ENCODE measurements at places on chromosomes 2 and 18.
A peak's percentile ranks its signal among the peaks of the same experiment; 100 is the strongest.

DNA sequence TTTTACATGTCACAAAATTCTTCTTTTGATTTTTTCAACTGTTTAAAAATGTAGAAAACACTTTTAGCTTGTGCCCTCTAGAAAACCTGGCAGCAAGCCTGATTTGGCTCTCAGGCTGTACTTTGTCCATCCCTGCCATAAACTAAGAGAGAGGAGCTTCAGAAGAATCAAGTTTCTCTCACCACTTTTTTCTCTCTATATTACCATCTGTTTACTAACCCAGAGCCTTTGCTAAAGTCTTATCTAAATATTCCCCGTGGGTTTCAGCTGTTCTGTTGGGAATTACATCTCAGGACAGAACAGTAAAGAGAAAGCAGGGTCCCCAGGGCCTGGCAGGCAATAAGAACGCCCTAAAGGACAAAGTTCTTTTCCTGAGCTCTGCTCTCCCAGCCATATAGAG is 409.1 kb upstream of the CRIM1 start:
- no peak for DNase-seq

GRCh38 chr2:202432776-202433175 is 56.6 kb downstream of the BMPR2 start:
- DNase-seq = no peak

DNA sequence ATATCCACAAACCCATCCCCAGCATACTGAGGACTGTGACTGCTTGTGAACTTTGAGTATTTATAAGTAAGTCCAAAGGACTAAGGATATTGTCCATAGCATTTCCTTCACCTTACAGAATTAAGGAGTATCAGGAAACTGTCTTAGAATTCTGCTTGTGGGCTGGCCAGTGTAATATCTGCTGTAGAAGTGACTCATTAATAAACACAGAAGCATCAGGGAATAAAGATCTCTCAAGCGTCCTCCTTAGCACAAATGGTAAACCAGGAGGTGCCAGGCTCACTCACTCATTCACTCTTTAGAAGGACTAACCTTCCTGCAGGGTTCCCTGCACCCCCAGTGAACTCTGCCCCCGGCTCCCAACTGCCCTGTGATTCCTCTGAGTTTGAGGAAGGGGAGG is 31.0 kb downstream of the CCDC68 start:
- no peak for DNase-seq

DNA sequence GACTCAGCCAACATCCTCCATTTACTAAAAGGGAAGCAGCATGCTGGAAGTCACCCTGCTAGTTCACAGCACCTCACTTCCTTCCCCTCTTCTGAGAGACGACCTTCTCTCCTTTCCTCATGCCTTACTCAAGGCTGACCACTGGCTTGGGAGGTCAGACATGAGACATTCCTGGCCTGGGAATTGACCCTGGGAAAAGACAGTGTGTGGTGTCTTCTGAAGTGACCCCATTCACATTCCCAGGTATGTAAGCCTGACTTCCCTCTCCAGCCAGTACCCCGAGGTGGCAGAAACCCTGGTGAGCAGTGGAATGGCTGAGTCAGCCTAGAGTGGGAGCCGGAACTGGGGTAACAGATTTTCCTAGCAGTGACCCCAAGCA is 92.4 kb downstream of the PLB1 start:
- DNase-seq = no peak

- peak; percentile 68 for DNase-seq
Observed at GRCh38 chr2:60818272-60818671, 62.2 kb downstream of the PAPOLG start.

DNA sequence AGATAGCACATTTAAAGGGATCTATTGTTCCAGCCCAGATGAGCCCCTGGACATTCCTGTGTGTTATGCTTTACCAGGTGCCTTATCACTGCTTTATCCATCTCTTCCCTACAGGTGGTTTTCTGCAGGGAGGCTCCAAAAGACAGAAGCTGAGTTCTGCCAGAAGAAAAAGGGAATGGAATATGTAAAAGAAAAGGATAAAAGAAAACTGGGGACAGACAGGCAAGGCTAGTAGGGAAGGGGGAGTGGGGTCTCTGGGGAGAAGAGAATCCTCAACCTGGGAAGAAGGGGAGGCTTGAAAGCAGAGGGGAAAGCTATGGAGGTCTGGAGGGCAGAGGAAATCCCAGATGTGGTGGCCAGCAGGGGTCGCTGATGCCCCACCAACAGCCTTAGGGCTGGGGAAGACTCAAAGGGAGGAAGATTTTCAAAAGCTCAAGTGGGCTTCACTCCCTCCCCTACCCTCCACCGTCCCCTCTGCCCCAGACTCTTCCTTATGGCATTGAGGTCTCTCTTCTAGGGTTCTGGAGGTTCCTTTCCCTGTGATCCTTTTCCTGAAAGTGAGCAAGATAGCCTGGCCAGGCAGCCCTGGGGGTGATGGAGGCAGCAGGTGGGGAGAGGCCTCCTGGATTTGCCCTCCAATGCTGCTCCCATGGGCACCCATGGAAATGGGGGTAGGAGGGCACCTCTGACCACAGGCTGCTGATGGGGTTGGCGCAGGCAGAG is 178.1 kb upstream of the PKDCC start:
- DNase-seq = peak; percentile 90

GRCh38 chr18:13892098-13892497 is 23.2 kb downstream of the MC2R start:
- DNase-seq = no peak

DNA sequence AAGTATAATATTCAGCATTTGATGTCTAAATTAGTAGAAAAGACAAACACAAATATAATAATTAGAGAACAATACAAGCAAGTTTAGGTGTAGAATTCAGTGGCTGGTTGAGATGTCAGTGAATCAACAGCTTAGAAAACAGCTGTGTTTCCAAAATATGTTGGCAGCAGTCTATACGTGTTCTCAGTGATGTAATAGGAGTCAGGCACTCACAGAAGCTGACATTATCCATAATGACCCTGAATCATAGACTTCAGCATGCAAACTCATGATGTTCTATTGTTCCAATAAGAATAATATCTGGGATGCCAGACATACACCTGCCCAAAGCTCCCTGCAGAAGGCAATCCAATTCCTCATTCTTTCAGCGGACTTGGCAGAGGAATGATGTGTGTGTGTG is 164.7 kb downstream of the SLC8A1 start:
- DNase-seq = no peak

DNA sequence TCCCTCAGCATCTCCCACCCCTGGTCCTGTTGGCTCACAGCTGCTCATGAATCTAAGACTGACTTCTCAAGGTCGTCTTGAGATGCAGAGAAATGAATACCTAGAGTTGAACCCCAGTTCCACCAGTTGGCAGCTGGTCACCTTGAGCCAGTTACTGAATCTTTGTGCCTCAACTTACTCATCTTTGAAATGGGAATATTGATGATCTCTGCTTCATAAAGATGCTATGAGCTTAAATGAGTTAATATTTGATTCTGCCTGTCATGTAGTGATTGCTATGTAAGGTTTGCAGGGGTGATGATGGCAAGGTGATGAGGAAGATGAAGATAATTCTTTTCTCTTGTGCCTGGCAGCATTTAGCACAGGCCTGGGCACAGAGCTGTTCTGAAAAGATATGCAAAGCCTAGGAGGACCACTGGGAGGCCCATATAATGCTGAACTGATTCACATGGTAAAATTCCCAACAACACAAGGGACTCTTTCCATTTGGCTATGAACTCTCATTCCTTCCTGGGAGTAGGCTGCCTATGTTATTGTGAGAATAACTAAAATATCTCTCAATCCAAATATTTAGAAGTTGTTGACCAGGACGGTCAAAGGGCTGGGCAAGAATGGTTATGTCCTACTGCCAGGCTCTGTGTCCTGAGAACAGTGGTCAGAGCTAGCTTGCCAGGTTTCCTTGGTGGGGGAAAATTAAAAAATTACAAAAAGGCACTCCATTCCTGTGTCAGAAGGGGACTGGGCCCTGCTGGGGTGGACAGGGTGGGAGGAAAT is 70.9 kb downstream of the APOB start:
- no peak for DNase-seq

GRCh38 chr18:46072959-46073358 is 899 bp upstream of the PSTPIP2 start:
- no peak for DNase-seq

DNA sequence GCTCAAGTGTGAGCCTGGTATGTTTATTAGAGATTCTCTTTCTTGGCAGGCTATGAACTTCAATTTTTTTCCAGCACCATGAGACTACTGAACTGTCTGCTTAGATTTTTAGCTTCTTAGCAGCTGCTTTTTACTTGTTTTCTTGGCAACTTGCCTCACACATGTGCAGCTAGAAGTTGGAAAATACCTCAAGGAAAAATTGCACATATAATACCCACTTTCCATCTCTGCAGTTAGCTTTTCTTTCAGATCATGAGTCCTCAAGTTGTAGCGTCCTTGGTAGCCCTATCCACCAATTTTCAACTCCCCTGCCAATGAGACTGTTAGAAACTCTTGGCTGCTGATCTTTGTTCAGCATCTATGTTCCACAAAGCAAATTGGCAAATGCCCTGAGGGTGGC is 302.1 kb downstream of the HRH4 start:
- DNase-seq = no peak

GRCh38 chr2:58350484-58350883 is 109.4 kb upstream of the FANCL start:
- DNase-seq = no peak

DNA sequence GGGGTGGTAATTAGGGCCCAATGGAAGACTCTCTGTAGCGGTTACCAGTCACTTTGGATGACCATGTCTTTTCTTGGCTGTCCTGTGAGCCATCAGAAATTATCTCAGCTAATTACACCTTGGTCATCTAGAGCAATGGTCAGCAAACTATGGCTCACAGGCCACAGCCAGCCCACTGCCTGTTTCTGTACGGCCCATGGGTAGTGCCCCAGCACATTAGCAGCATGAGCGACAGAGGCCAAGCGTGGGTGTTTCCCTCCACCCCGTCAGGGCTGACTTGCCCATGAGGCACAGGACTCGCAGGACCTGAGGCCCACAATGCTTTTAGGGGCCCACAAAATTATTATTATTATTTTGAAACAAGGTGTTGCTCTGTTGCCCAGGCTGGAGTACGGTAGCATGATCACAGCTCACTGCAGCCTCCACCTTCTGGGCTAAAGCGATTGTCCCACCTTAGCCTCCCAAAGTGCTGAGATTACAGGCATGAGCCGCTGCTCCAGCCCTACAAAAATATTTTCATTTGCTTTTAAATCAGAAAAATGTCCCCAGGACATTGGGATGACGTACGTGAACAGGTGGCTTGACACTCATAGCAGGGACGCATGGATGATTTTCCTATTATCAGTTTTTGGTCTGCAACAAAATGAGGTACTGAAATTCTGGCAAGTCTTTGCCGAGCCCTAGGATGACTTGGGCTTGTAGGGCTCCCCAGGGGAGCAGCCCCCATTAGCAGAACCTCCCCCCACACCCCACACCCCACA is 29.3 kb upstream of the CEP68 start:
- no peak for DNase-seq

GRCh38 chr2:86275962-86276361 is 61.5 kb downstream of the REEP1 start:
- peak; percentile 38 for DNase-seq

- DNase-seq = no peak
Observed at GRCh38 chr2:103166456-103167324, 404.9 kb downstream of the TMEM182 start.

- no peak for DNase-seq
Observed at GRCh38 chr2:1544478-1545069, 131.3 kb downstream of the TPO start.

- DNase-seq = no peak
Observed at GRCh38 chr2:229330952-229331351, 59.9 kb upstream of the PID1 start.

DNA sequence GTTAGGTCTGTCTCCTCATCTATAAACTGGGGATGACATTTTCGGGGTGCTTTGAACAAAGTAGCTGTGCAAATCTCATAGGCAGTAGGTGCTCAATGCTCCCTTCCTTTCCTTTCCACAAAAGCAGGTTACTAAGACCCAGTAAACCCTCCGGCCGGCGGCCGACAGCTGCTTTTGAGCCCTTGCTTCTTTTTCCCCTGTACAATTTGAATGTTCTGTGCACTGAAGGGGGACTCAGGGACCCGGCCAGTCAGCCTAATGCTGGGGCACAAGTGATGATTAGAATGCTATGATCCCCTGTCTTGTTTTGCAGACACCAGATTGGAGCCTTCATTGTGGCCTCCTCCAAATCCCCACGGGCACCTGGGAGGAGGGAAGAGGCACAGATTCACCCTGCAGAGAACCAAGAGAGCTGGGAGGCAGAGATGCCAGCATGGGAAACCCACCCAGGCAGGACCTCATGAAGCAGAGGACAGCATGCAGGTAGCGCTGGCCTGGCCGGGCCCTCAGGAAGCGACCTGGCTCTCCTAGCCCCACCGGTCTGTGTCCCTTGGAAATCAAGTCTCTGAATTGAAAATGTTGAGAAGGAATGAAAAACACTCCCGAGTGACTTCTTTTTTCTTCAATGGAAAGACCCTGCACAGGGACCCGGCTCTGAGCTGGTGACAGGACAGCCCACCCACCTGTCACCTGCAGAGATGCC is 128.6 kb upstream of the HDAC4 start:
- DNase-seq = no peak

GRCh38 chr2:168529900-168530561 is 74.0 kb downstream of the CERS6 start:
- DNase-seq = no peak

DNA sequence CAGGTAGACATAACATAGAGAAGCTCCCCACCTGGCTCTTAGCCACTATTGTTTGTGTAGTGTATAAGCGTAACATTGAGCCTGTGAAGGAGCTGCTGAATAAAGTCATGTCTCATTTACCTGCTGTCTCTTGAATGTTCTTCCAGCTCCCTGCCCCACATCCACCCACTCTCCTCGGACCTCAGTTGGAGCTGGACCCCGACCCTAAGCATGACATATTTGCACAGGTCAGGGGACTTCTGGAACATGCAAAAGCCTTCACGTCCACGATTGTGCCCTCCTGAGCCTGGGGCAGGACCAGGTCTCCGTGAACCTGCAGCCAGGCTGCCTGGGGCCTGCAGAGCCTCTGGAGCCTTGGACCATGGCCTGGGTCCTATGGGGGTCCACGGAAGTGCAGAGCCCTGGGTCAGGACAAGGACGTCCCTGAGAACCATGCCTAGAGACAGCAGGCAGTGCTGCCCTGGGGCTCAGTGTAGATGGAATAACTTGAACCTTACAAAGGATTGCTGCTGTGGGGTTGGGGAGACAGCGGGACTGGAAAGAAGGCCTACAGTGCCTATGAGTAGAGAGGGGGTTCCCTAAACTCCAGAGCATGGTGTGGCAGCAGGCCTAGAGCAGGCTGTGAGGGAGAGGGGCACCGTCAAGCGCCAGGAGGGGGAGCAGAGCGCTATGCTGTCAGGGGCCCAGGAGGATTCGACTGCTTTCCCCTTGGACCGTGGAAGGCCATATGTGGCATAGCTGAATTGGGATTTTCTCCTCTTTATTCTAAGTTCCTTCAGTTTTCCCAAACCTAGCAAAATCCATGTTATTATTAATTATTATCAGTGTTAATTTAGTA is 99.9 kb upstream of the ZNF236 start:
- no peak for DNase-seq

GRCh38 chr18:59189008-59189407 is 30.9 kb upstream of the GRP start:
- no peak for DNase-seq

- no peak for DNase-seq
Observed at GRCh38 chr2:23940718-23941620, 706 bp downstream of the UBXN2A start.

GRCh38 chr2:58686776-58687175 is 445.7 kb upstream of the FANCL start:
- no peak for DNase-seq

- no peak for DNase-seq
Observed at GRCh38 chr18:55235094-55235461, 275.8 kb upstream of the CCDC68 start.
